ENCODE measurements at places on chromosomes 16 and 17.
A peak's percentile ranks its signal among the peaks of the same experiment; 100 is the strongest.

- no peak for DNase-seq
- H3K27me3 ChIP-seq: no peaks in the 10 kb centered on the region
- H3K4me1 ChIP-seq: peaks cover 2% of the 10 kb centered on the region
- peak overlapping the region; percentile 45 for H3K27ac ChIP-seq
- H3K36me3 ChIP-seq: peaks cover 14% of the 10 kb centered on the region
Observed at GRCh38 chr17:38844261-38844757, 9.2 kb downstream of the RPL23 start.

DNA sequence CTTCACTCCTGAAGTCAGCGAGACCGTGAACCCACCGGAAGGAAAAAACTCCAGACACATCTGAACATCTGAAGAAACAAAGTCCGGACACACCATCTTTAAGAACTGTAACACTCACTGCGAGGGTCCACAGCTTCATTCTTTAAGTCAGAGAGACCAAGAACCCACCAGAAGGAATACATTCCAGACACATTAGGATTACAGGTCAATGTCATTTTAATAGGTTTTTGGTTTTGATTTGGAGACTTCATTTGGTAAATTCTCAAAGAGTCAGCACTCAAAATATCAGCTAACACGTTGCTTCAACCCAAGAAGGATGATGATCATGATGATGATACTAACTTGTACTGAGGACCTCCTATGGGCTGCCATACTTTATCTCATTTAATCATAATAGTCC lies 7.6 kb upstream of the BMERB1 start:
- H3K27me3 ChIP-seq: no peaks in the 10 kb centered on the region
- H3K27ac ChIP-seq: no peak overlapping the region
- no peaks in the 10 kb centered on the region for H3K4me1 ChIP-seq
- no peak overlapping the region for H3K4me3 ChIP-seq
- peaks cover 2% of the 10 kb centered on the region for H3K36me3 ChIP-seq

- H3K27me3 ChIP-seq: no peaks in the 10 kb centered on the region
- DNase-seq: no peak
- no peaks in the 10 kb centered on the region for H3K4me1 ChIP-seq
- peaks cover 7% of the 10 kb centered on the region for H3K36me3 ChIP-seq
- H3K27ac ChIP-seq: no peak overlapping the region
Observed at GRCh38 chr17:1532836-1533602, 16.6 kb upstream of the INPP5K start.

DNA sequence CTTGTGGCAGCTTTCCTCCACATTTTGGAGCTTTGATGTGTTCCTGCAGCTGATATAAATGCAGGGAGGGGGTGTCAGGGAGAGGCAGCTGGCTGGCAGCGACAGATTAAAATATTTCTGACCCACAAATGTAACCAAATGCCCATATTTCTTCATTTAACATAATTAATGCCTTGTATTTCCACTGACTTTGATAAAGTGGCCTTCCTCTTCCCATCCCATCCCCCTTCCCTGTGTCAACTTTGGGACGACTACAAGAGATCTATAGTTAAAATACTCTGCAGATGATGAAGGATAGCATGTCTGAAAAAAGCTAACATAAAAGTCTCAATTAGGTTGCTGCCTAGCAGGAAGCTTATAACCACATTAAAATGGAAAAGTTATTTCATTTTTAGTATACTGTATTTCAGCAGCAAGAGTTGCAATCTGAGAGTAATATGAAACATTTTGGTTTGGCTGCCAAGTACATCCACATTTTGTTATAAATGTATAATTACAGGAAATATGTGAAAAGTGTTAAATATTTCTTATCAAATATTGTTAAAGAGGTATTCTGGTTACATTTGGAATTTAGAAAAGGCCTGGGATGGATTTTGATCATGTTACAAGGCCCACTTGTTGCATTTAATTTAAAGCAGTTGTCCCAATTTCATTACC lies 238.7 kb upstream of the TBX2 start:
- H3K27ac ChIP-seq: no peak overlapping the region
- no peaks in the 10 kb centered on the region for H3K27me3 ChIP-seq
- H3K4me3 ChIP-seq: no peak overlapping the region
- peaks cover 45% of the 10 kb centered on the region for H3K4me1 ChIP-seq

DNA sequence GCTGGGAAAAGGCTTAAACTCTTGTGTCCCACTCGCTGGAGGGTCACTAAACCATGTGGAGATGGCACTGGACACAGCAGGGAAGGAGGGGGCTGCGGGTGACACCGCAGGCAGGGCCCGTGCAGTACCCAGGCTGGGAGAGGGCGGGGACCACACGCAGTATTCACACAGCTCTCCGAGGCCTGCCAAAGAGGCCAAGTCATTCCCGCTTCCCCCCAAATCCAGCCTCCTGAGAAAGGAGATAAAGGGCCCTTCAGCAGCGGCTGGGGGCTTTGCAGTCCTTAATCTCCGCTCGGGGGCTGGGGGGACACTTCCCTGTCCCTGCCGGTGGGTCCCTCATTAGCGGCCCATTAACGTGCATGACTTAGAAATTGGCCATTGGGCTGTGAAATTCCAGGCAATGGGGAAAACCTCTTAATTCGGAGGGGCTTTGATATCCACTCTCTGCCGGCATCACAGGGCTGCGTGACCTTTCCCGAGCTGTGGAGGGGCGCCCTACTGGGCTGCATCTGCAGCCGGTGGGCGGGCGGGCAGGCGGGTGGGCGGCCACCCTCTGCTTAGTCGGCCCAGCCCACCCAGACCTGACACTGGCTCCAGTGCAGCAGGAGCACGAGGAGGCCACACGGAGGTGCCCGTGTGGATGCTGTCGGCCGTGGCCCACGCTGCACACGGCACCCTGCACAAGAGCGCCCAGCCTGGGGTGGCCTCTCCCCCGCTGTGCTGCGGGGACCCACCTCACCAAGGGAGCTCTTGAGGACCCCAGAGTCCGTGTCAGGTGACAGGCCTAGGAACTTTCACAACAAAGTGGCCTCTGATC lies 2.6 kb upstream of the SLC38A8 start:
- H3K4me3 ChIP-seq: no peak overlapping the region
- peaks cover 6% of the 10 kb centered on the region for H3K36me3 ChIP-seq
- peaks cover 17% of the 10 kb centered on the region for H3K4me1 ChIP-seq
- H3K27me3 ChIP-seq: peaks cover 39% of the 10 kb centered on the region

DNA sequence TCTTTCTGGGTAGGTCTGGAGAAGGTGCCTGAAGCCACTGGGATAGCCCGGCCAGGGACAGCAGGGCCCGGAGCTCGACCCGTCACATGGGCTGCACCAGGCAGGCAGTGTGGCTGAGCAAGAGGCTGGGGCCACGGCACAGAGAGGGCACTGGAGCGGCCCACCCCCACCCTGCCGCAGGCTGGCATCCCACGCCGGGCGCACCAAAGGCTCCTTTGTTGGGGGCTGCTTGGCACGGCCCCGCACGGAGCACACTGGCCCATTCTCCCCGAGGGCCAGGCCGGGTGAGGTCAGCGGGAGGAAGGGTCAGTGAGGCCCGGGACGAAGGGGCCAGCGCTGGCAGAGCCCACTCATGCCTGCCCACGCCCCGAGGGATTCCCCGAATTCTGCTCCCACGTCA lies 36.5 kb upstream of the PVALEF start:
- H3K4me1 ChIP-seq: no peaks in the 10 kb centered on the region
- no peak for DNase-seq
- H3K4me3 ChIP-seq: no peak overlapping the region
- H3K27ac ChIP-seq: no peak overlapping the region
- no peaks in the 10 kb centered on the region for H3K36me3 ChIP-seq
- H3K27me3 ChIP-seq: no peaks in the 10 kb centered on the region

- peaks cover 12% of the 10 kb centered on the region for H3K36me3 ChIP-seq
- peaks cover 38% of the 10 kb centered on the region for H3K4me1 ChIP-seq
- no peak for DNase-seq
- H3K4me3 ChIP-seq: peak overlapping the region; percentile 31
- no peaks in the 10 kb centered on the region for H3K27me3 ChIP-seq
- H3K27ac ChIP-seq: no peak overlapping the region
Observed at GRCh38 chr16:58034774-58035173, 9.2 kb downstream of the MMP15 start.

GRCh38 chr17:80501741-80502577 lies 25.6 kb upstream of the NPTX1 start:
- no peak overlapping the region for H3K4me3 ChIP-seq
- no peak for DNase-seq
- H3K36me3 ChIP-seq: no peaks in the 10 kb centered on the region
- no peaks in the 10 kb centered on the region for H3K4me1 ChIP-seq
- peaks cover 39% of the 10 kb centered on the region for H3K27me3 ChIP-seq

GRCh38 chr16:74903901-74904678 lies 80.8 kb downstream of the WDR59 start:
- no peak overlapping the region for H3K27ac ChIP-seq
- no peaks in the 10 kb centered on the region for H3K4me1 ChIP-seq
- DNase-seq: no peak
- no peaks in the 10 kb centered on the region for H3K27me3 ChIP-seq
- H3K36me3 ChIP-seq: peaks cover 39% of the 10 kb centered on the region

DNA sequence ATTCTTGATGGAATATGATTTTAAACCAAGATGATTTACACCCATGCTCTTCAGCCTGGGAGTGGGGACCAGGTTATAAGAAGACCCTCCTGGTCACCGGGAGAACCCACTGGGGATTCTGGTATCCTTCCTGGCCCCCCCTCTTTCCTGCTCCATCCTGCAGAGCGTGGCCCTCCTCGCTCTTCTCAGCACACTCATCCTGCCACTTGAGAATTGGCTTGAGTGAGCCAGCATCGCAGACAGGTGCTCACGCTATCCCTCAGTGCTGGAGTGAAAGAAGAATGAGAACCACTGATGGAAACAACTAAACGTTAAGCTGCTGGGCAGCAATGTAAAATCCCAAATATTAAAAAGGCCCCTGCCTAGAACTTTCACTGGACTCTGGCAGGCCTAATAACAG lies 98.0 kb downstream of the CYTH1 start:
- no peaks in the 10 kb centered on the region for H3K4me1 ChIP-seq
- DNase-seq: no peak
- H3K27me3 ChIP-seq: no peaks in the 10 kb centered on the region

DNA sequence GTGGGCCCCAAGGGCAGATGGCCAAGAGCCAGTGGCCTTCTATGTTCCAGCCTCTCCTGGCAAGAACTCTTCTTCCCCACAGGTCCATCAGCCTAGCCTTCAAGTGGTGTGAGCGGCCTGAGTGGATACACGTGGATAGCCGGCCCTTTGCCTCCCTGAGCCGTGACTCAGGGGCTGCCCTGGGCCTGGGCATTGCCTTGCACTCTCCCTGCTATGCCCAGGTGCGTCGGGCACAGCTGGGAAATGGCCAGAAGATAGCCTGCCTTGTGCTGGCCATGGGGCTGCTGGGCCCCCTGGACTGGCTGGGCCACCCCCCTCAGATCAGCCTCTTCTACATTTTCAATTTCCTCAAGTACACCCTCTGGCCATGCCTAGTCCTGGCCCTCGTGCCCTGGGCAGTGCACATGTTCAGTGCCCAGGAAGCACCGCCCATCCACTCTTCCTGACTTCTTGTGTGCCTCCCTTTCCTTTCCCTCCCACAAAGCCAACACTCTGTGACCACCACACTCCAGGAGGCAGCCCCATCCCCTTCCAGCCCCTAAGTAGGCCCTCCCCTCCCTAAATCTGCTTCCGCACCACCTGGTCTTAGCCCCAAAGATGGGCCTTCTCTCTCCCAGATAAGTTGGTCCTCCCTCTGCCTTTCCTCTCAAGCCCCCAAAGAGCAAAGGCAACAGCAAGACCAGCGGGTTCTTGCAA lies 5.2 kb downstream of the G6PC3 start:
- peaks cover 13% of the 10 kb centered on the region for H3K4me1 ChIP-seq
- DNase-seq: no peak
- peak overlapping the region; percentile 45 for H3K27ac ChIP-seq
- H3K27me3 ChIP-seq: no peaks in the 10 kb centered on the region
- peaks cover 6% of the 10 kb centered on the region for H3K36me3 ChIP-seq
- no peak overlapping the region for H3K4me3 ChIP-seq

DNA sequence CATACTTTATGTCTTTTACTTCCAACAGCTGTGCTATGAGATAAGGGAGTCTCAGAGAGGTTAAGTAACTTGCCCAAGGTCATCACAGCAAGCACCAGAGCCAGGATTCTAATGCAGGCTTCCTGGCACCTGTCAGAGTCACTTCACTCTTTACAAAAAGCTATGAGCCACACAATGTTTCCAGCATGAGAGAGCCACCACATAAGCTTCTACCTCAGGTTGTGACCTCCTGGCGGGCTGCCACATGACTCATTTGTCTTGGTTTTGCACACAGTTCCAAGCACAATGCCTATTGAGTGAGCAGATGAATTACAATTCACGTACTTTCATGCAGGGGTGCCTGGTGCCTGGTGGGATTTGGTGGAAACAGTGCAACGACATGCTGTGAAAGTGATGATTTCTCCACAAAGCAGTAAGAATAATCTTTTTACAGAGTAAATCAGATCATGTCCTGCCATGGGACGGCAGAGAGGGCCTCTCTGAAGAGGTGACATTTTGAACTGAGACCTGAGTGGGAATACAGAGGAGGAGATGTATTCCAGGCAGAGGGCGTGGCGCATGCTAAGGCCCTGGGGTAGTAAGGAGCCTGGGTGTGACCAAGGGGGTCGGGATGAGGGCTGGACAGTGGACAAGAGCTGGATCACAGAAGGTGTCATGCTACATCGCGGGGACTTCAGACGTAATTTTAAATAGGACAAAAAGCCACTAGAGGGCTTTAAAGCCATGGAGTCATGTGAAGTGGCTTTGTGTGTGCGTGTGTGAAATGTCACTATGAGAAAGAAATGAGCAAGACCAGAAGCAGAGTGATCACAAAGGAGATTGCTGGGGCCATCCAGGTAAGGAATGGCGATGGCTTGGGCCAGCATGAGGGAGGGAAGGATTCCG lies 53.4 kb downstream of the CACNG3 start:
- DNase-seq: no peak
- peaks cover 4% of the 10 kb centered on the region for H3K4me1 ChIP-seq
- H3K27me3 ChIP-seq: peaks cover 15% of the 10 kb centered on the region
- H3K36me3 ChIP-seq: no peaks in the 10 kb centered on the region

DNA sequence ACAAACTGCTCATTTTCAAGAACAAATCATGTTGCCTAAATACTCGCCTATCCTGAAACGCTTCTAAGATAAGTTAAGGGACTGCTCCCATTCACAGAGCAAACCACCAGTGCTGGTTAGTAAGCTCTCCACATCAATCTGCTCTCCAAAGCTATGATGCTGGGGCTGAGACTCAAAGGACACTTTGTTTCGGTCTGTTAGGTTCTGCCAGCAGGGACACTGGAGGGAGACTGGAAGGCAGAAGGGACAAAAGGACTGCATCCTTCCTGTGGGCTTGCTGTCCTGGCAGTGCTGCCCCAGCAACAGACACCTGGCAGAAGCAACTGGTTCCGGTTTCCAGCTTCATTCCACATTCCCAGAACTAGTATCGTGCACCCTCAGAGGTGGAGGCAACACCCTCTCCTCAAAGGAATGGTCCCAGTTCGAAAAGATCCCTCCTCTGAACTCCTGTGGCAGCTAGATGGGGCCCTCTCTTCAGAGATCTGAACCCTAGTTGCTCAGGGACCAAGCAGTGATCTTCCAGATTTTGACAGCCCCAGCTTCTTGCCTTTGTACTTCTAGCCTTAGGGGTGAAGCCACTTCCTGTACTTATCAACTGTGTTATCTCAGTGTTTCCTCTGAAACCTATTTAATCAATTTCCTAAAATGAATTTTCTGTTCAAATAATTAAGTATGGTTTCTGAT lies 73.4 kb upstream of the GSG1L start:
- DNase-seq: no peak
- no peaks in the 10 kb centered on the region for H3K27me3 ChIP-seq
- H3K27ac ChIP-seq: no peak overlapping the region
- H3K36me3 ChIP-seq: peaks cover 14% of the 10 kb centered on the region

GRCh38 chr17:65498816-65499215 lies 62.6 kb downstream of the AXIN2 start:
- H3K27me3 ChIP-seq: peaks cover 9% of the 10 kb centered on the region
- no peaks in the 10 kb centered on the region for H3K36me3 ChIP-seq
- no peak for DNase-seq
- no peak overlapping the region for H3K27ac ChIP-seq
- H3K4me3 ChIP-seq: no peak overlapping the region
- H3K4me1 ChIP-seq: peaks cover 5% of the 10 kb centered on the region
